BE2C (cell line): ENCODE measurements at places on chromosomes 1 and 21.

GRCh38 chr1:70156529-70157120 lies 48.8 kb downstream of the LRRC40 start:
- no peak for DNase-seq

- DNase-seq: no peak
These were observed 9.5 kb downstream of the ERG start for GRCh38 chr21:38488640-38489270.

- DNase-seq: no peak
These were observed 14.7 kb downstream of the MTHFR start for GRCh38 chr1:11790880-11791715.

GRCh38 chr21:45644041-45644906 lies 749 bp downstream of the PCBP3 start:
- DNase-seq: peak; percentile 53

GRCh38 chr1:42938645-42939615 lies 19.7 kb downstream of the SLC2A1 start:
- no peak for DNase-seq

GRCh38 chr1:18908911-18909771 lies 6.8 kb upstream of the ALDH4A1 start:
- DNase-seq: peak; percentile 65

DNA sequence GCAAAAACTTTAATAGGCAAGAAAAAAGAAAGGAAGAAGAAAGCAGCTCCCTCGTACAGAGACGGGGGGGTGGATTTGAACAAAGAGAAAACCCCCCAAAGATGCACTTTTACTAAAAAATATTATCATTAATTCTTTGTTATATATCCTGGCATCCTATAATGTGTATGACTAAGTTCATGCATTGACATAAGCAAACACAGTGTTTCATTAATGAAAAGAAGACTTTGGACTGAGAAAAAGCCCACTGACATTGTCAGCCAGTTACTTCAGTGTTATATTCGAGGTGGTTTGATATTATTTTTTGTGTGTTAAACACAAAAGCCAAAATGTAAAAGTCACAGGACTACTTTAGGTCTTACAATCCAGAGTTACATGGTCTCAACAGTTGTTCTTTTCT lies 110.1 kb upstream of the DPYD start:
- DNase-seq: no peak

DNA sequence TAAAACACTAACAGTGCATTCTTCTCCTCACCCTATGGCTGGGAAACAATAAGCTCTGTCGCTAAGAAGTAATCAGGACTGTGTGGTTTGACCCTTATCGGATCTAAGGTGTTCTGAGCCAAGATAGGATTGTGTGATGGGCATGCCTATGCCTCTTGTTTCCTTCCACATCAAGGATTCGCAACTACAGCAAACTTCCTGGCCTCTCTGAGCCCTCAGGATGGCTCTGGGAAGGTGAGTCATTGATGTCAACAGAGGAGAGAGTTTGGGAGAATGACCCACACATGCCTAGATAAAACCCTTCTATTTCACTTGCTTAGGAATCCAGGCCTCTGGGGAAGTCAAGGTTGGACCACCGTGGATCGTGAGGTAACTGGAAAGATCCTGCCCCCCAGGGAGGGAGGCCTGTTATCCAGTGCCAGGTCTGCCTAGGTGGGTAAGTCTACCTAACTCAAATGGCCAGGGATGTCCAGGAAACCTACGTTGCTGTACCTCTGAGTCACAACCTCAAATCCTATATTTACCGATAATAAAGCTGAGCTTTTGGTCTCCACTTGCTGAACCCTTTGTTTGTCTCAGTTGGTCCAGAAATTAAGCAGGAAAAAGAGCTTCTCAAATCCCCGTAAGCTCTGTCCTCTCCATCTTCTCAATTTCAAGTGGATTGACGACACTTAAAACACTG lies 27.4 kb downstream of the TIAM1 start:
- no peak for DNase-seq

- DNase-seq: no peak
These were observed 11.2 kb downstream of the C1orf198 start for GRCh38 chr1:230857077-230857476.

GRCh38 chr1:232477728-232478127 lies 152.2 kb downstream of the SIPA1L2 start:
- no peak for DNase-seq

GRCh38 chr1:205680073-205680851 lies at the start of gene SLC45A3:
Gene SLC45A3, minus strand, starts transcription at chr1:205680509. Its CDS starts 15,853 bp downstream, at chr1:205664656.
- DNase-seq: peak; percentile 41

DNA sequence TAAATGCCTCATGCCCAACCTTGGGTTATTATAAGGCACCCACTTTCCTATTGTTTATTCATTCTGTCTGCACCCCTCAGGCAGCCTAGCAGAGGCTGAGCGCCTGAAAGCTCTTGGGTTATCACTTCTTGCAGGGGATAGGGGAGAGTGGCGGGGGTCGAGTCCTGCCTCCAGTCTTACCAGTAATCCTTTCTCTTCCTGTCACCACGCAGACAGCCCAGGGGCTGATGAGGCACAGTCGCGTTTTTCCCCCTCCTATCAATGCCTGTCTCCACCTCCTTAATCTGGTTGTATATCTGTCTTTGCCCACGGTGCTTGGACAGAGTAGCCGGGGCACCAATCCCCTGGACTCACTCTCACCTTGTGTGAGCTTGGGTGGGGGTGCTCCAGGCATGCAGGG lies 733.1 kb downstream of the MATN1 start:
- no peak for DNase-seq

DNA sequence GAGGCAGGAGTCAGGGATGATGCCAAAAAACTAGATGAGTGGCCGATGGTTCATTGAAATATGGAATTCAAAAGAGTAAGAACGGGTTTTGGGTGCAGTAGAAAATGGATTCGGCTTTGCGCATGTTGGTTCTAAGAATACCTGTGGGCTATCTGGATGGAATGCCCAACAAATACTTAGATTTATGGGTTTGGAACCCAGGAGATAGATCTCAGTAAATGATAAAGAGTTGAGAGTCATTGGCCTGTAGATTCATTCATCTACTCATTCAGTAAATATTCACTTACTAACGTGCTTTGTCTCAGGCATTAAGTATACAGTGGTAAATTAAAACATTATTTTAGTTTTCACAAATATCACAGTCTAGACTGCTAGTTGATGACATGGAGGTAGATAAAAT lies 247.7 kb downstream of the NFIA start:
- no peak for DNase-seq

GRCh38 chr1:64194168-64195080 lies 9.0 kb upstream of the UBE2U start:
- no peak for DNase-seq

GRCh38 chr1:9261496-9261895 lies 26.9 kb downstream of the H6PD start:
- DNase-seq: no peak

DNA sequence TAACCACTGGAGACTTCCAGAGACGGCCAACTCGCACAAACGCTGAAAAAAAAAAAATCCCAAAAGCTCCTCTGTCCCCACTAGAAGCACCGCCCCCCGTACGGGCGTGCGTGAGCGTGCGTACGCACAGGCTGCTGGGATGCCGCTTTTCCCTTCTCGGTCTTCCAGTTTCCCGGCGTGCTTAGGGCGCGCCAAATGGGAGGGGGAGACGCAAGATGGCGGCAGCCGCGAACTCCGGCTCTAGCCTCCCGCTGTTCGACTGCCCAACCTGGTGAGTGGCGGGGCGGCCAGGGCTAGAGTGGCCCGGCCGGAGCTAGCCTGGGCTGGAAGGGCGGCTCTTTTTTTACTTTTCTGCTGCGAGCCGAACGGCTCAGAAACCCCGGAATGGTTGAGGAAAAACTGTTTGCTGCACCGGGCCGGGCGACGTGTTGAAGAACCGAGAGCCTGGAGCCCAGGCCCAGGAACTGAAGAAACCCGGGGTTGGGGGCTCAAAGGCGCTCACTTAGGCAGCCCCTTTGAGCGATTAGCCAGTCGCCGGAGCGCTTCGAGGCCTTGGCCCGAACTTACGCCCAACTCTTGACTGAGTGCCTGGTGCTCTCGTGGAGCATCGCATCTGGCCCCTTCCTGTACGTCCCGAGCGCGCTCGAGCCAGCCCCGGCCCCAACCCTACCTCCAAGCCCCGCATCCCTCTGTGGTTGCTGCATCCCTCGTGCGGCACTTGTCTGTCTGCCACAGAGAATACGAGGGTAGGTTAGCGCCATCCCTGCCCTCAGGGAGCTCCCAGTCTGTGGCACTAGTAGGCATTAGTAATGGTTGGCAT lies at the start of gene PPP1R8:
Gene PPP1R8 (plus strand): TSS at position 162 of the 820 bp plus-strand sequence. CDS start 54 bp downstream, at position 216.
- DNase-seq: peak; percentile 92

- DNase-seq: no peak
These were observed 132.2 kb upstream of the HOOK1 start for GRCh38 chr1:59682396-59683080.

- DNase-seq: no peak
These were observed 120.5 kb downstream of the KCNK1 start for GRCh38 chr1:233734456-233734855.

GRCh38 chr1:8004803-8005573 lies 21.1 kb downstream of the ERRFI1 start:
- peak; percentile 69 for DNase-seq

- no peak for DNase-seq
These were observed 17.2 kb upstream of the MEF2D start for GRCh38 chr1:156517748-156518147.

- DNase-seq: no peak
These were observed 23.2 kb downstream of the TRIM45 start for GRCh38 chr1:117098287-117098890.

DNA sequence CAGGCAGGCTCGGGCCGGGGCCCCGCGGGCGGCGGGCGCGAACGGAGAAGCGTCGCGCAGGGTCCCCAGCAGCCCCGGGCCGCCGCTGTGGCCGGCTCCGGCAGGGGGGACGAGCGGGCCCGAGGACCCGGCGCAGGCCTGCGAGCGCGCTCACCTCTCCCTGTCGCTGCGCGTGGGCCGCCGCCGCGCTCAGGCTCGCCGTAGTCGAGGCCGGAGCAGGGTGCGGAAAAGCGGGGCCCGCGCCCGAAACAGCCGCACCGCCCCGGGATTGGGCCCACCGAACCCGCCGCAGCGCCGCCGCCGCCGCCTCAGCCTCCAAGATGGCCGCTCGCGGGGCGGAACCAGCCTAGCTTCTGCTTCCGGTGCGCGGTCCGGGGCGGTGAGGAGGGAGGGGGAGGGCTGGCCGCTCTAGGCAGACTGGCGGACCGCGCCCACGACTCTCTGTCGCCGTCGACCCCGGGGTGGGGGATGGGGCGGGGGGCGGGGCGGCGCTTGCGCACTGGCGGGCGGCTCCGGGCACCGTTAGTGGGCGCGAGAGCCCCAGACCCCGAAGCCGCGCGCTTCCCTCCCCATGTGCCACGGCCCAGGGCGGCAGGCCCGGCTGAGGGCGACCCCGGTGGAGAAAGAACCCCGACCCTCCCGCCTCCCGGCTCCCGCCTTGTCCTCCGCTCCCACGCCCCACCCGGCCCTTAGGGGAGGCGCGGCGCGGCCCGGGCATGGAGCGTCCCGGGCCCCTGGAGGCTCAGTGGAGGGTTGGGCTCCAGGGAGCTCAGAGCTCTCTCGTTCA lies at the start of gene UBE2J2:
Gene UBE2J2 (minus strand): TSS at position 343 of the 787 bp plus-strand sequence. CDS start 5,862 bp downstream, outside the sequence.
- DNase-seq: peak; percentile 96

DNA sequence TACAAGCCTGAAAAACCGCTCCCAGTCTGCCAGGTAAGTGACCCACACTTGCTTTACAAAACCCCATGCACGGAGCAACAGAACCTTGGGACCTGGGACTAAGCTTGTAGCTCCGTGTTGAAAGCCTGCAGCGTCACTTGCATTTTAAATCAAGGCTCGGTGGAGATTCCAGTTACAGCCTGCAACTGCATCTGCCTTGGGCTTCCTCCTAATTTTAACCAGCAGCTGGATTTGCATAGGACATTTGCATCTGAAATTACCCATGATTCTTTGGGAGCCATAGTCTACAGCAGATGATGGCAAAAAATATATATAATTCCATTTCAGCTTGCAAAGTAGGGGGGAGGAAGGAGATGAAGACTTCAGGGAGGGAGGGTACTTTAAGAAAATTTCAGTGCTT lies 62.4 kb upstream of the IGSF21 start:
- DNase-seq: no peak

DNA sequence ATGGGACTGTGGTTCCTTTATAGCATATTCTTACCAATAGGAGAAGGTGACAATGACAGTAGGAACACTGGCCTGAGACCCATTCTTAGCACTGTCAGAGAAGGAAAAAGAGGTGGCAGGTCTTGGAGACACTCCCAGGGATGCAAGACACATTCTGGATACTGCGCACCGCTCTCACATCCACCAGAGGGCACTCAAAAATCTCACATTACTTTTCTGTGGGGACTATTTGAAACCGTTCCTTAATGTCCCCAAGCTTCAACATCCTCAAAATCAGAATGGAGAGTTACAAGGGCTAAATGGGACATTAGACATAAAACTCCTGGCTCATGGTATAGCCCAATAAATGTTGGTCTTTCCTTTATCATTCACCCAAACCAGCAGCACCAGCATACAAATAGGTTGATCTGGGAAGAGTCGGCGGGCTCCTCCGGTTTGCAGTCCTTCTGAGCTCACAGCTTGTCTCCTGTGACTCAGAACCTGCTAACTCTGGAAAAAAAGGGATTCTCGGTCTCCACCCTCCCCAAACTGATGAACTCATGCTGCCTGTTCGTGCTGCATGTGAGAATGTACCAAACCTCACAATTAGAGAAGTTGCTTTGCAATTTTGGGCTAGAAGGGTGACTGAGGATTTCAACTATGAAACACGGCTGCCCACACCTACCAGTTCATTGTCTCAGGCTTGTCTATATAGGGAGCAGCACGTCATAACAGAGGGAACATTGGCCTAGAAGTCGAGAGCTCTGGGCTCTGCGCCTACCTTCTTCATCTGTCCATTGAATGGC lies 40.2 kb downstream of the IL12RB2 start:
- peak; percentile 16 for DNase-seq

DNA sequence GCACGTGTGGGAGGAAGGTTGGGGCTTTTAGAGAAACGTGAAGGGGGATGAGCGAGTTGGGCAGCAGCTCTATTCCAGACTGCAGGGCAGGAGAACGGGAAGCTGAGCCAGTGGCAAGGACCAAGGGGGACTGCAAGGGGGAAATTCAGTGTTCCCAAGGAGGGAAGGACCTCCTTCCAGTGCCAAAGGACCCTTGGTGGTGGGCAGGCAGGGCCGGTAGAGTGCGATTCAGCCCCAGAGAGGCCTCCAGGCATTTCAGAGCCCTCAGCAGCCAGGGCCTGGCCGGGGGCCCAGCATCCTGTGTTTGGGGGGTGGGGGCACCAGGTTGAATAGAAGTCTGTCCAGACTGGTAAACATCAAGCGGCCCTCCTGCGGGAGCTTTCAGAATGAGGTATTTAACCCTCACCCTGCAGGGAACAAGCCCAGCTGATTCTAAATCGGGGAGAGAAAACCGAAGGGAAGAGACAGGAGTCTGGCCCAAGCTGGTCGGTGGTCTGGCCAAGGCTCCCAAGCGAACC lies 2.3 kb downstream of the COL9A2 start:
- no peak for DNase-seq
